ENCODE measurements at places on chromosomes 7 and 10.

DNA sequence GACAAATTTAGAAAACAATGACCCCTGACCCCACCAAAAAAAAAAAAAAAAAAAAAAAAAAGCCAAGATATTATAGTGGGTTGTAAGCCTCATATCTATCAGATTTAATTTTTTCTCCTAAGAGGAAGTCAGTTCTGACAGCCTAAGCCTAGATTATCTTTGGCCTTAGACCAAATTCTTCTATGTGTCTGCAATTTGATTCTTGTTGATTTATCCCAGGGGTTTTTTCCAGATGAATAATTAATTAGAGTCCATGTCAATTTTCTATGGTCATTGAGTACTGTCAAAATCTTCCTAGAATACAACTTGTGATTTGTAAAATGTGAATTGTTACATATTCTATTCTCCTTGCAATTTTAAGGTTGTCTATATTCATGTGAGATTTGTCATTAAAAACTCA lies 151.6 kb upstream of the CACNA2D1 start:
- no peak for DNase-seq

DNA sequence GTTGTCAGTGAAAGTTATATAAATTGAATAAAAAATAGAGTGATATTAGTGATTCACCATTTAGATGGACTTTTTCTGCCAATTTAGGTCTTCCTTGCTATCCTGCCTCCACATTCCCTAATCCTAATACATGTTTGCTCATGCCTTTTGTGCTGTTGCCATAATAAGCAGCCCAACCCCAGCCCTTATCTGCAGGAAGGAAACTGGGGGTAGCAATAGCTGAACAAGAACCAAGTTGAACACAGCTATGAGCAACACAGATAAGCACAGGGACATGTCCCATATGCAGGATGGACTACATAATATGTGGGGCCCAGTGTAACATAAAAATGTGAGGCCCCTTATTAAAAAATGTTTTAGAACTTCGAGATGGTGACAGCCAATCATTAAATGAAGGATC lies 91.2 kb upstream of the AHR start:
- DNase-seq: no peak

GRCh38 chr7:87219545-87220025 lies at the start of gene TMEM243:
TMEM243 (minus strand) TSS chr7:87219732; CDS start chr7:87219503, 229 bp downstream.
- no peak for DNase-seq

DNA sequence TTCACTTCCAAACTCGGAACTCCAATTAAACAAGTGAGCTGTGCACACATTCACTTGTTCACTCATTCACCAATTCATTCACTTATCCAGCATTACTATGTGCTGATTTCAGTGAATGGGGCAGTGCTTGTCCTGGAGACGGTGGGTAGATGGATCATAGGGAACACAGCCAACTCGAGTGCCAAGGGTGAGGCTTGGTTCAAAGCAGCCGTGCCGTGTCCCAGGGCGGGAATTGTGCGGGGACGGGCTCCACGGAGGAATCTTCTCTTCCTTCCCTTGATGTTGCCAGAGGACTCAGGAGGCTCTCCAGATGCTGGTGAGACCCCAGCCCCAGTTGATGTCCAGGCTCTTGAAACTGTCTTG lies 2.9 kb downstream of the SH2D4B start:
- no peak for DNase-seq

DNA sequence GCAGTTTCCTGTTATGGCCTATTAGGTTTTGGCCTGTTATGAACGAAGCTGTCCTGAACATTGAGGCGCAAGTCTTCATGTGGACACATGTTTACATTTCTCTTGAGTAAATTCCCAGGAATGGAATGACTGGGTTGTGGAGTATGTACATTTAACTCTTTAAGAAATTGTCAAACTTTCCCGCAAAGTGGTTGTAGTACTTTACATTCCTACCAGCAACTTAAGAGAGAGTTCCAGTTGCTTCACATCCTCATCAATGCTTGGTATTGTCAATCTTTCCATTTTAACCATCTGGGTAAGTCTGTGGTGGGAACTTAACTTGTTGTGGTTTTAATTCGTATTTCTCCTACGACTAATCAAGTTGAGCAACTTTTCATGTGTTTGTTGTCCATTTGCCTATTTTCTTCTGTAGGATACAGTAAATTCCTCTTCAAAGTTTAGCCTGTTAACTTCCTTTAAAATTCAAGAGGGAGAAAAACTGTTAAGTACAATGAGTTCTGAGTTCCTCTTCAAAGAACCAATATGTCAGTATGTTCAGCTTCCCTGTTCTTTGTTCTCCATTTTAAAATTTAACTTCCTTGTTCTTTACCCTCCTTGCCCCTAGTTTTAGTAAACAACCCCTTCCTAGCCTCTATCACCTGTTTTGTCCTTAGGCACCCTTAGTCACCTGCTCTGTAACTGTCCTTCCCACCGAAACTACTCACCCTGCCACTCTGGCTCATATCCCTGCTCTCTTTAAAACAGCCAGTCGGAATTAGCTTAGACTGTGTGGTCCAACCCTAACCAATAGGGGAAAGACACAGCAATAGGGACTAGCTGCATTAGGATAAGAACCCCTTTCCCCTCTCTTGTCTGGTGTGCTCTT lies 74.0 kb downstream of the FAM241B start:
- DNase-seq: no peak

DNA sequence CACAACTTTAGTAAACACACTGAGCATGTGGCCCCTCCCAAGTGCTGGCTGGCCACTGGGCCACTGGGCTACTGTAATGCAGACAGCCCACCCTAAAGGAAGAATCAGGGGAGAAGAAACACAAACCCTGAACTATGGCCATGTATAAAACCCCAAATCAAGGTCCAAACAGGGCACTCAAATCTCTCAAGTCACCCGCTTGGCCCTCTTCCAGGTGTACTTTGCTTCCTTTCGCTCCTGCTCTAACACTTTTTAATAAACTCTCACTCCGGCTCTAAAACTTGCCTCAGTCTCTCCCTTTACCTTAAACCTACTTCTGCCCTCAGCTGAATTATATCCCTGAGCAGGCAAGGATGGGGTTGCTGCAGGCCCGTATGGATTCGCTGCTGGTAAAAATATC lies 72.6 kb downstream of the TPK1 start:
- no peak for DNase-seq

GRCh38 chr10:43055991-43056567 lies 20.8 kb upstream of the RET start:
- DNase-seq: no peak

GRCh38 chr10:91537614-91538383 lies 95.1 kb downstream of the PPP1R3C start:
- DNase-seq: no peak

GRCh38 chr7:130401578-130401977 lies 21.3 kb downstream of the CPA1 start:
- DNase-seq: no peak

DNA sequence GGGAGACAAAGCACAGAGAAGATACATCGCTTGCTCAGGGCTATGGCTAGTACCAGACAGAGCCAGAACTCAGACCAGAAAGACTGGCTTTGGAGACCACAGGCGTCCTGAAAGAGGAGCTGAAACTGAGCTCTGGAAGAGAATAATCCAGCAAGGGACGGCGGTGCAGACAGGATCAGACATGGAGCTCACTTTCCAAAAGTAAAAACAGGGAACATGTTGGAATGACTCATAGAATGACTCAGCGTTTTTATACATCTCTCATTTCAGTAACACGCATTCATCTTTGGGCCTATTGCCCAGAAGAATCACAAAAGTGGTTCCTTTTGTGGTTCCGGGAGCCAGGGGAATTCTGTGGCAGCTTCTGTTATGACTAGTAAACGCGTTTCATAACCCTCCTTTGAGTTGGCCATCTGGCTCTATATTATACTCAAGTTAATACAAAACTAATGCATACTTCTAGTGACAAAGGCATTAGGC lies 37.2 kb downstream of the PLEKHS1 start:
- no peak for DNase-seq

- no peak for DNase-seq
Observed at GRCh38 chr7:133761443-133761842, 365.7 kb upstream of the LRGUK start.

DNA sequence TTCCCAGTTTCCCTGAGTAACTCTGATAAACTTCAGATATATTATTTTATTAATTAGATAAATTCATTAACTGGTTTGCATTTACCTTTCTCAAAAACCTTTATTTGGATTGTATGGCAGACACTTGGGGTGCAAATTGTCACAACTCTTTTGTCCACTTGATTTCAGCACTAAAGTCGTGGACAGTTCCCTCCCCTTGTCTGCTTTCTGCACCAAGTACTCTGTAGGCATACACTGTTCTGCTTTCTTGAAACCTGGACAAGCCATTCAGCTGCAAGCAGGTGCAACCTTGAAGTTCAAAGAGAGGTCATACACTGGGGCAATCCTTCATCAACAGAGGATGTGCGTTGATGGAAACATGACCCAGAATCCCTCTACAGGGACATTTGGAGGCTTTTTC lies 162.9 kb downstream of the ARL5B start:
- DNase-seq: no peak

GRCh38 chr7:158655507-158655906 lies 49.1 kb downstream of the NCAPG2 start:
- no peak for DNase-seq

DNA sequence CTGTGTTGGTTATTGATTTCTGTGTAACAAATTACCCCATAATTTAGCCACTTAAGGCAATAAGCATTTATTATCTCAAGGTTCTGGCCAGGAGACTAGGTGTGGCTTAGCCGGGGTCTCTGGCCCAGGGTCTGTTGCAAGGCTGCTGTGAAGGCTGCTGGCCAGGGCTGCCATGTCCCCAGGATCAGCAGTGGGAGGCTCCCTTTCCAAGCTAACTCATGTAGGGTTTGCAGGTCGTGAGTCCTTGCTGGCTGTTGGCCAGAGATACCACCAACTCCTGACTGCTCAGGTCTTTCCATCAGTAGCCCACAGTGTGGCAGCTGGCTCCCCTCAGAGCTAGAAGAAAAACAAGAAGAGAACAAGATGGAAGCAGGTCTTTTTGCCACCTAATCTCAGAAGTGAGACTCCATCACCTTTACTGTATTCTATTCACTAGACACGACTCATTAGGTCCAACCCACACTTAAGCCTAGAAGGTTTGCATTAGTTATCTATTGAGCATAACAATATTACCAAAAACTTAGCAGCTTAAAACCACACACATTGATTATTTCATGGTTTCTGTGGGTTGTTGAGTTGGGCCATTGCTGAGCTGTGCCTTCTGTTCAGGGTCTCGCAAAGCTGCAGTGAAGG lies 185.6 kb downstream of the PFKFB3 start:
- no peak for DNase-seq

GRCh38 chr10:13382703-13383398 lies 34.8 kb upstream of the SEPHS1 start:
- no peak for DNase-seq

DNA sequence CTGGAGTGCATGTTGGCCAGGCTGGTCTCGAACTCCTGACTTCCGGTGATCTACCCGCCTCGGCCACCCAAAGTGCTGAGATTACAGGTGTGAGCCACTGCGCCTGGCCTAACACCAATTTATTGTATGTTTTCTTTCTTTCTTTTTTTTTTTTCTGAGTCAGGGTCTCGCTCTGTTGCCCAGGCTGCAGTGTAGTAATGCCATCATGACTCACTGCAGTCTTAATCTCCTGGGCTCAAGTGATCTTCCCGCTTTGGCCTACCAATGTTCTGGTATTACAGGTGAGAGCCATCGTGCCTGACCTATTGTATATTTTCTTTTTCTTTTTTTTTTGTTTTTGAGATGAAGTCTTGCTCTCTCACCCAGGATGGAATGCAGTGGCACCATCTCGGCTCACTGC lies 33.8 kb upstream of the UBE2H start:
- no peak for DNase-seq

DNA sequence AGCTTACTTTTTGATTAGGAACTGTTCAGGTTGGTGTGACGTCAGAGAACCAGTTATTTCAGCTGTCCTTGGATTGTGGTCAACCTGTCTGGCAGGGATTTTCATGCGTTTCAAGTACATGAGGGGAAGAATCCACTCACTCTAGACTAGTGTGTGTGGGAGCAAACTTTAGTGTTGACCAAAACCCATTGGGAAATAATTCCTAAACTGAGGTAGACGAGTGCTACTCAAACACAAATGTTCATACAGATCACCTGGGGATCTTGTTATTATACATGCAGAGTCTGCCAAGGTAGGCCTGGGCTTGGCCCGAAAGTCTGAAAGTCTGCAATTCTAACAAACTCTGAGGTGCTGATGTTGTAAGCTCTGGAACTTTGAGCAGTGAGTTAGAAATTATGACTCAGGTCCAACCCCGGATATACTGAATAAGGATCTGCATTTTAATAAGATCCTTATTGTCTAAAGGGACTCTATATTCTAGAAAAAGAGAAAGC lies 111.1 kb upstream of the CREB5 start:
- no peak for DNase-seq

DNA sequence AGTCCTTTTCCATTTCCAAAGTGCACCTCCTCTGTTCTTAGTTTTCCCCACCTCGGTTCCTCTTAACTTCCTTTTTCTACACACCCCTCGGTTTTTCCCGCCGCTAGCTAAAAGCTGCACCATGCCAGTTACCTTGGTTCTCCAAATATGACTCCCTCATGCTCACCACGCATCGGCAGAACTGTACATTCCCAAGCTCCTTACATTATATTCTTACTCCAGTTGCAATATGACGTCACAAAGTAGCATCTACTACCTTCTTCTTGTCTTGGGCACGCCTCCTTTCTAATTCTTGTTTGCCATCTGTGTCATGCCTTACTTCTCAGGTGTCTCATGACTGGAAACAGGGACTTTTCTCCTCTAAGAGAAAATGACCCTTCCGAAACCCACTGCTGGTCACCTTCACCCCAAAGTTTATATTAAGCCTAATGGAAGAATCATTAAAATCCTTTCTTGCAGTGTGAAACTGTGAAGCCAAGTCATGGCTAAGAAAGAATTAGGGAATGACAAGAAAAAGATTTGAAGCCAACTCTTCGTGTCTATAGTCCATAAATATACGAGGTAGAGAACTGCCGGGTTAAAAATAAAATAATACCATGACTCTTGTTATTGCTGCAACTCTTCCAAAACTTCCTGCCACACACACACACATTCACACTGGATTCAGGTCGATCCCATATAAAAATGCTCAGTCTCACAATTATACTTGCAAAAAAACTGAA lies 1.7 kb downstream of the ESYT2 start:
- no peak for DNase-seq

DNA sequence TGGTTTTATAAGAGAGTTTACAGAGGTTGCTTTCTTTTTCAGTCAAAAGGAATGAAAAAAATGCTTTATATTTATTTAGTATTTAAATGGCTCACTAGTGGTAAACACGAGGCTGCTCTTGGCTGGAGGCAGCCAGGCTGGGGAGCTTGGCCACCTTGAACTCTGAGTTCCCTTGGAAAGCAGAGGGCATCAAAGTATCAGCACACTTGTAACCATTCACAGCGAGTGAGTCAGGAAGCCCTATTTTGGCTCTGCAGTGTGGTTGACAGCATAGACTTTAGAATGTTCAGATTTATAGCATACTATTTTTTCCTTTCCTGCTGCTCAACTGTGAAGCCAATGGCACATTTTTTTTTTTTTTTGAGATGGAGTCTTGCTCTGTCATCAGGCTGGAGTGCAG lies 51.6 kb downstream of the CYCS start:
- DNase-seq: no peak

- no peak for DNase-seq
Observed at GRCh38 chr7:3616306-3616705, 315.3 kb downstream of the SDK1 start.

All from NCI-H526 (cell line).